ENCODE measurements at places on chromosomes 5 and 9.

- DNase-seq = no peak
Measured at GRCh38 chr5:24747327-24747726, 102.5 kb upstream of the CDH10 start.

DNA sequence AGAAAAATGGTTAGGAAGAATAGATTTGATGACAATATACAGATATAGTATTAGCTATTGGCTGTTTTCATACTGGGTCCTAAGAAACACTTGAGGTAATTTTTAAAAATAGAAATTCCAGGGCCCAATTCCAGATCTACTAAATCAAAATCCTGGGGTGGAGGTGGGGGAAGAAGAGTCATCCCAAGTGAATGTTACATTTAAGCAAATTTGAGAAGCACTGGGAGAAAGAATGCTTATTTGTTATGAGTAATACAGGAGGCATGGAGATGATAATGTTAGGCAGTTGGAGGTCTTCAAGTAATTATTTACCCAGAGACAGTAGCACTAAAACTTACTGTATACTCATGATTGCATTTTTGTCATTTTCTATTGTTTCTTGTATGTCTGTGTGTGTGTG lies 93.0 kb upstream of the DAB2 start:
- no peak for DNase-seq

DNA sequence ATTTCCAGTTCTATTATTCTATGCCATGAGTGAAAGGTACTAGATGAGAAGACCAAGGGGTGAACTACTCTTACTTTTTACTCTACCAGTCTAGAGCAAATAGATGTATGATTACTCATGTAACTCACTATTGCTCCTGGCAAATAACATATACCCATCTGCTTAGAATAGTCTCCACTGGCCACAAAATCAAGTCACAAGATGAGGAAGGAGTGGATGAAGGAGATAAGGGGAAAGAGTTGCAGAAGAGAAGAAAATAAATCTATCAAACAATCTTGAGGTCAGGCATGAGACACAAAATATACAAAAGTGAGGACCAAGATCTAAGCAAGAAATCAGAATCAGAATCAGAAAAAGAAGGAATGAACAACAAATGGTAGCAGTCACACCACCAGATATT lies 13.7 kb upstream of the NR4A3 start:
- DNase-seq = no peak

DNA sequence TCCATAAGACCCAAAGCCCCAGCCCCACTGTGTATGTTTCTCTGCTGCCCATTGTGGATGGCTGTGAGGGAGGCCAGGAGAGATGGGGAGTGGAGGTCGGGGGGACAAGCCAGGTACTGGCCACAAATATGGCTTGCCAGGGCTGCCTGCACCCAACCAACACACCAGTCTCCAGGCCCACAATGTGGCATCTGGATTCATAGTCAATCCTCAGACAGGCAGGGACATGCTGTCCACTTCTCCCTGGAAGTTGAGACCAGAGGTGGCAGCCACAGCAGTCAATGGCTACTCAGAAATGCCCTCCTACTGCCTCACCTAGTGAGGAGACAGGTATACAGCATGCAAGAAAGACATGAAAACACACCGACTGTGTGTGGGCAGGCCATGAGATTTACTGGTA lies 61.2 kb upstream of the SLC25A51 start:
- DNase-seq = no peak

- no peak for DNase-seq
Measured at GRCh38 chr5:92237896-92238295, 854.8 kb upstream of the ARRDC3 start.

- no peak for DNase-seq
Measured at GRCh38 chr9:27362447-27363210, 65.7 kb upstream of the EQTN start.

GRCh38 chr5:20129501-20129900 lies 141.5 kb upstream of the CDH18 start:
- no peak for DNase-seq

DNA sequence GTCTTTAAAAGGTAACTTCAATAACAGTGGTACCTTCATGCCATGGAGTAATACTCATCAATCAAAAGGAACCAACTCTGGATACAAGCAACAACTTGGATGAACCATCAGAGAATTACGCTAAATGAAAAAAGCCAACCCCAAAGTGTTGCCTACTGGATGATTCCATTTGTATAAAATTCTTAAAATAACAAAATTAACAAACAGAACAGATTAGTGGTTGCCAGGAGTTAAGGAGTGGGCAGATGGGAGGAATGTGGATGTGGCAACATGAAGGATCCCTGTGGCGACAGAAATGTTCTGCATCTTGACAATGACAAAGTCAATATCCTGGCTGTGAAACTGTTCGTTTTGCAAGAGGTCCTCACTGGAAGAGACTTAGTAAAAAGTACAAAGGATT lies 50.5 kb downstream of the SPTLC1 start:
- DNase-seq = no peak

DNA sequence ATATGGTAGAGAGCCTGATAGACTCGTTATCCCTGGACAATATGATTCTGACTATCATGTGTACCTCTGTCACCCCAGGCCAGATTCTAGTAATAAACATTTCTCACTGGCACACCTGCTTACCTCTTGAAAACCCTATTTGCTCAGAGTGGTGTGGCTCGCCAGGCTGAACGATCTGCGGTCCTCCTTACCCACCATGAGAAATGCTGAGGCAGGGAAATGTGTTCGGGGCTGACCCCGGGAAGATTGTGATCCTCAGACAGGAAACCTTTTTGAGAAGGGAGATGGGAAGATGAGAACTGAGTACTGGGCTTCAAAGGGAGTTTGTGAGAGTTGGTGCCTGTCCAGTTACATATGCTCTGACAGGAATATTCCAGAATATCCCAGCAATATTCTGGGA lies 10.7 kb upstream of the PRXL2C start:
- no peak for DNase-seq

DNA sequence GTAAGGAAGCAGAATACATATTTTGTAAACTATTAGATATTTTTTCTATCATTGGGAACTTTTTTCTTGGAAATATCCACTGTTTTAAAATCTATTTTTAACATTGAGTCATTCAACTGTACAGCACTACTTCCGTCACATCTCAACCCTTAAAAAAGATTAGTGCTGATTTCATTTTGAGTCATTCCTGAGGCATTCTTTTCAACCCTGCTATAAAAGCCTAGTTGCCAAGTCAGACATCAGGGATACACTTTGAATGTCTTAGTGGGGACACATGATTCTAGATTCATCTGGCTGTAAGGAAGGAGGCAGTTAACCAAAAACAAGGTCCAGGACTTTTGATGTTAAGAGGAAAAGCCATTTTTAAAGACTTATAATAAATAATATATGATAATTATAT lies 160.9 kb downstream of the GIN1 start:
- DNase-seq = no peak

DNA sequence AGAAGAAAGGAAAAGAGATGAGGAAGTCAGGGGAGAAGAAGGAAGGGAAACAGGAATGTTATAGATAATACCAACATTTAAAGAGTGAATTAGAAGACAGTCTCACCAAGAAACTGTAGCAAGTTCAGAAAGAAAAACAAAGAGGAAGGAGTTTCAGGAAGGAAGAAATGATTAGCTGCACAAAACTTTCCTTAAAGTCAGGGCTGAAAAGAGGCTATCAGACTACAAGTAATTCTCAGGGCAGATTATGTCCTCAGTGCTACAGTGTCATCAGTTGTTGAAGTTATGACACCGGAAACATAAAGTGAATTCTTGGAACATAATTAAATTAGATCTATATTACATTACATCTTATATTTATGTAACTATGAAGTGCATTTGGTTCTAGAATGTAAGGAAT lies 226.9 kb downstream of the ARRDC3 start:
- DNase-seq = no peak

- DNase-seq = no peak
Measured at GRCh38 chr9:106035806-106036205, 341.5 kb downstream of the TMEM38B start.

GRCh38 chr5:57906671-57907070 lies 424.1 kb upstream of the ACTBL2 start:
- no peak for DNase-seq

DNA sequence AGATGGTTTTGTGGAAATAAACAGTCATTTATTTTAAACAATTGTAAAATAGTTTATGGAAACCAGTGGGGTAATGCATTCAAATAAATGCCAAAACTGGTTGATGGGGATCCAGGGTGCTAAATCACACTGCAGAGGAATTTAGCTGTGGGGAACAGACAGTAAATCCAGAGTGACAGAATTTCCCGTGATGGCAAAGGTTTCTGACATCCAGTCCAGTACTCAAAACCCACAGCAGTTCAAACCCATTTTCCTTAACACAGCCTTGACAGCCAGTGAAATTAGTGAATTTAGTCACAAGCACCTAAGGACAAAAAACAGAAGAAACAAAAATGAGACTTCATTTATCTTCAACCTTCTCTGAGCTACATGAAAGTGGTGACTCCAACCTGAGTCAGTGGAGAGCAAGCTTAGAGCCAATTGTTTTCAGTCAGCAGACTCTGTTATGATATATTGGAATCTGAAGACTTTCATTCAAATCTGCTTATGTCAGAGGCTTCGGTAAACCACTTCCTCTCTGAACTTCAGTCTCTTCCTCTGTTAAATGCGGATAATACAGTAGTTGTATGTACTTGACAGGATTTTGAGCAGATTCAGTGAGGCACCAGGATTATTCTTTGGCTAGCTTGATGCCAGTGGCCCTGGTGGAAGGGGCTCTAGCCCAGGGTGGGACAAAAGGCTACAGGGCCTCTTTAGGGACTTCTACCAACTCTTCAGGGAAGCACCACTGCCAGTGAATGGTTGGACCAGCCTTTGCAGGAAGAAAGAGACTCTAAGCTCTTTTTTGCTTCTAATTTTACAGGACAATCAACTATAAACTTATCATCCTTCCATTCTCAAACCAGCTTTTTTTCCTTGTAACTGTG lies 185.3 kb downstream of the MAPKAP1 start:
- peak; percentile 32 for DNase-seq

DNA sequence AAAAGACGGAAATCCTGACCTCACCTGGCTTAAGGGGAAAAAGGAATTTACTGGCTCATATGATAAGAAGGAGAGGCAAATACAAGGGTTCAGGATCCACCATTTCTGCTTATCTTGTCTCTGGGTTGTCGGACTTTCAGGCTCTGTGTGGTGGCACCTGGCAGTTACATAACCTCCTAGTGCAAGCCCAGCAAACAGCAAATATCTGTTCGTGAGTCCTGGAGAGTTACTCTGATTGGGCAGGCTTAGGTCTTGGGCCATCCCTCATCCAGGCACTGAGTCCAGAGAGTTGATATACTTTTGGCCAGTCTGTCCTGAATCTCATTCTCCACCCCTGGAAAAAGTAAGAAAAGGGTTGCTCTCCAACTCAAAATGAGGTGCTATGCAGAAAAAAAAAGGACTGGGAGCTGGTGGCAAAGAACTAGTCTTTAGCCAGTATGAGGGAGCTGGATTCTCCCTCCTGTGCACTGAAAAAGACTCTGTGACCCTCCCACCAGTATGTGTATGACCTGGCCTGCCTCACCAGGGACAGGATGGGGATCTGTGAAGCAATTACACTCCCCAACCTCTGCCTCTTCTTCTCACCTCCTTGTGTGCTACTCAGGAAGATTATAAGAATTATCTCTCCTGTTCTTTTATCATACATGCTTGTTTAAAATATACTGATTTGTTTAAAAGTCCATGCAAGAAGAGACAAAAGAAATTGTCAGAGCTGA lies 282.9 kb downstream of the ARHGAP26 start:
- DNase-seq = no peak

DNA sequence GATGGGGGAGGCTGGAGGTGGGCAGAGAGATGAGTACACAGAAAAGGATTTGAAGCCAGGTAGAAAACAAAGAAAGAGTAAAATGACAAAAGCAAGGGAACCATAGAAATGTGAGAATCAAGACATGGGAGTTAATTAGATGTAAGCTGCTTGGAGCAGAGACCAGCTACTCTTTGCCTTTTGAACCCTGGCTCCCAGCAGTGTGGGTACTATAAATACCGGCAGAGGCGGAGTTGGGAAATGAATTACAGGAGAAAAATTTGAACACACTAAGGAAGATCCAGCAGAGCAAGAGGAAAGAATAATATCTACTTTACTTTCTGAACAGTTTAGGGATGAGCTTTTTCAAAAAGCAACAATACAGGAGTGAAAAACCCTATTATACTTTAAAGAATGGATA lies 36.5 kb downstream of the KIF24 start:
- no peak for DNase-seq

DNA sequence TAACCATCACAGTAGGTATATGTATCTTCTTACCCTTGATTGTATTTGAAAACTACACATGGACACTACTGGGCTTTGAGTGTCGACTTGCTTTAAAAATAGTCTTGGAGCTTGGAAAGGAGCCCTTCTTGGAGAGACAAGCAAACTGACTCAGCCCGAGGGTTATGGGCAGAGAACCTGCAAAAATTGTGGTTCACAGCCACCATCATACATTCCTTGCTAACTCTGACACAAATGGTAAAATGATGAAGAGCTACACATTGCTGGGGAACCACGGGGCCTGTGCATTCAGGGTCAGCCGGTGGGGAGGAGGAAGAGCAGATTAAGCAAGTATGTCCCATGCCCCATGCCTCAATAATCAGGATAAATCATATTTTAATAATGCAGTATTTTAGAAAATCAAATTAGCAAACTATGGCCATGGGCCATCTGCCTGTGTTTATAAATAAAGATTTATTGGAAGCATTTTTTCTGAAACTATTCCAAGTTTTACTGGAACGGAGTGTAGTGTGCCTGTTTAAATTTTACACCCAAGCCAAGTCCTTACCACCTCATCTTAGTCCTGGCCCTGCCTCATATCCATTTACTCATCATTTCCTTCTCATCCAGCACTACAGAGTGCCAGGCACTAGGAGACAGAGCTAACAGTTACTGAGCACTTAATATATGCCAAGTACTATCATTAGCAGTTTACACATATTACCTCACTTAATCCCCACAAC lies 195.7 kb downstream of the PALM2AKAP2 start:
- no peak for DNase-seq

DNA sequence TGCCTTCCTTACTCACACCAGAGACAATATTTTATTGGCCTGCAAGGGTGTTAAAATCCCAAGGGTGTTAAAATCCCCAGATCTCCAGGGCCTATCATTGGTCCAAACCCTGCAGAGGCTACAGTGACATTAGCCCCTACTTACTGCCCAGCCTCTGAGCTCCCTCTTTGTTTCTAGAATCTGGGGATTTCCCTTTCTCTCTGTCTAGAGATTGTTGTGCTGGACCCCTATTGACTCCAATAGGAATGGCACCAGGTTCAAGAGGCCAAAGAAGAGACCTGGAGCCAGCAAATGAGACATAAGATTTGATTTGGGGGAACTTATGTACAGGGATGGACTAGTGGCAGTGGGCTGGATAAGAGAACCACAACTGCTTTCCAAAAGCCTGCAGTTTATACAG lies 53.3 kb upstream of the ZBED3 start:
- no peak for DNase-seq

- DNase-seq = no peak
Measured at GRCh38 chr5:92525131-92525530, 1055.9 kb downstream of the NR2F1-AS1 start.
